Muscle of leg (tissue), 16 donors: ENCODE measurements at places on chromosomes 2 and 18. TPM values are rescaled to one million over a fixed set of nuclear protein-coding genes. Genes with fewer than 3 reads are reported as not detected.
A peak's percentile ranks its signal among the peaks of the same experiment; 100 is the strongest.

DNA sequence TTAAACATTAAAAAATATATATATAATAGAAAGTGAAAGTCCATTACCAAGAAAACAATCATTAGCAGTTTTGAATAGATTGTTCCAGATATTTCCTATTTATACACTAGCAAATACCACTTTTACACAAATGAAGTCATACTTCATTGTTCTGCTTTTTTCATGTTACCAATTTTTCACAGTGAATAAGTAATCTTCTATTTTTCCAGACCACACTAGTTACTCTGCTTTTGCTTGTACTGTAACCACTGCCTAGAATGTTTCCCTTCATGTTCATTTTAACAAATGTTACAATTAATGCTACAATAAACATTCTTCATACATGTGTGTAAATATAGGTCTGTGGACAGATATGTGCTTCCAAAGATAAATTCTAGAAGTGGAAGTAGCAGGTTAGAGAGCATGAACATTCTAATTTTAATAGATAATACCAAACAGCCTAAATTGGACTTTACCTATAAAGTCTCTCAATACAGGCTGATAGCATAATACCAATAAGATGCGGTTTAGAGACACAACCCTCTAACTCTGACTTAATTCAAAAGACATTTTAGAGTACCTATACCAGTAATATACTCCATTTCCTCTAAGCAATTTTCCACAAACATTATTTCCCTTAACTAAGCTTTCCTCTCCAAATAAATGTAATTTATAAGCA, 17.0 kb downstream of the ITSN2 start:
- no peaks in the 10 kb centered on the region for H3K27me3 ChIP-seq
- no peaks in the 10 kb centered on the region for H3K36me3 ChIP-seq
- H3K27ac ChIP-seq, result no peak overlapping the region
- H3K4me3 ChIP-seq, result no peak overlapping the region
- H3K4me1 ChIP-seq, result no peaks in the 10 kb centered on the region

DNA sequence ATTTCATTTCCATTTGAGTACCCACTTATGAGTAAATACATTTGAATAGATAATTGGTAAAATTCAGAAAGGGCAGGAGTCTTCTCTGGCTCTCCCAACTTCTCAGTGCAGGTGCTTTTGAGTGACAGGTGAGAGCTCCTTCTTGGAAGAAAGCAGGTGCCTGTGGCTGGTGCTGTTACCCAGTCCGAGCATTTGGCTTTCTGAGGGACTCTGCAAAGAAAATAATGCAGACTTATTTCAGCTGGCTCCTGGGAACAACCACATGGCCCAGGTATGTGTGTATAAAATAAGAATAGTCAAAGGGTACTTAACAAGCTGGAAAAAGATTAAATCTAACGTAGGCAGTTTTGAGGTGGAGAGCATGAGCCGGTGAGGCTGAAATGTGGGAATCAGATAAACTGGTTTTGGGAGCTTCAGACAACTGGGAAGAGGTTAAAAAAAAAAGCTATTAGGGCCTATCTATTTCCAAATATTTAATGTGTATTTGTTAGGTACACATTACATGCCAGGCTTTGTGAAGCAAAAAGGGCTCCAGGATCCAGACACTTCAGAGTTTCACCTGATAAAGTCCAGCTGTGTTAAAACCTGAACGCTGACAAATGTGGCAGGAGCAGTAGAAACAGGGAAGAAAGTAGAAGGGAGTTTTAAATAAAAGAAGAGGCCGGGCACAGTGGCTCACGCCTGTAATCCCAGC, 20.6 kb downstream of the ZNF236 start:
- no peak overlapping the region for H3K4me3 ChIP-seq
- DNase-seq, result no peak

- no peaks in the 10 kb centered on the region for H3K36me3 ChIP-seq
- H3K4me3 ChIP-seq, result no peak overlapping the region
- no peak for DNase-seq
Measured at GRCh38 chr2:231013820-231014219, 17.9 kb downstream of the SPATA3 start.

- no peak overlapping the region for H3K27ac ChIP-seq
- no peaks in the 10 kb centered on the region for H3K36me3 ChIP-seq
- peaks cover 7% of the 10 kb centered on the region for H3K4me1 ChIP-seq
- H3K27me3 ChIP-seq, result no peaks in the 10 kb centered on the region
Measured at GRCh38 chr18:13294309-13294708, 75.7 kb downstream of the LDLRAD4 start.

DNA sequence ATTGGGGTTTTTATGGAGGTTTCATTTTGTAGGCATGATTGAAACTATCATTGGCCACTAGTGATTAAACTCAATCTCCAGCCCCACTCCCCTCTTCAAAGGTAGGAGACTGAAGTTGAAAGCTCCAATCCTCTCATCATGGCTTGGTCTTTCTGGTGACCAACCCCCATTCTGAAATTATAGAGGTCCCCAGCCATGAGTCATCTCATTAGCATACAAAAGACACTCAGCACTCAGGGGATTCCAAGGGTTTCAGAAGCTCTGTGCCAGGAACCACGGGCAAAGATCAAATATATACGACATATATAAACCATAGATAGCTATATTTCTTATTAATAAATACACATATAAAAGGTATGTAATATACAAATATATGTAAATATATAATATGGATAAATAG, 256.0 kb upstream of the POU3F3 start:
- H3K4me1 ChIP-seq, result no peaks in the 10 kb centered on the region
- H3K27ac ChIP-seq, result no peak overlapping the region
- no peaks in the 10 kb centered on the region for H3K27me3 ChIP-seq
- no peak overlapping the region for H3K4me3 ChIP-seq
- no peaks in the 10 kb centered on the region for H3K36me3 ChIP-seq
- DNase-seq, result no peak

GRCh38 chr2:239024226-239024625, 176.3 kb downstream of the TWIST2 start:
- no peak for DNase-seq
- no peak overlapping the region for H3K27ac ChIP-seq
- H3K36me3 ChIP-seq, result no peaks in the 10 kb centered on the region
- H3K4me3 ChIP-seq, result no peak overlapping the region

DNA sequence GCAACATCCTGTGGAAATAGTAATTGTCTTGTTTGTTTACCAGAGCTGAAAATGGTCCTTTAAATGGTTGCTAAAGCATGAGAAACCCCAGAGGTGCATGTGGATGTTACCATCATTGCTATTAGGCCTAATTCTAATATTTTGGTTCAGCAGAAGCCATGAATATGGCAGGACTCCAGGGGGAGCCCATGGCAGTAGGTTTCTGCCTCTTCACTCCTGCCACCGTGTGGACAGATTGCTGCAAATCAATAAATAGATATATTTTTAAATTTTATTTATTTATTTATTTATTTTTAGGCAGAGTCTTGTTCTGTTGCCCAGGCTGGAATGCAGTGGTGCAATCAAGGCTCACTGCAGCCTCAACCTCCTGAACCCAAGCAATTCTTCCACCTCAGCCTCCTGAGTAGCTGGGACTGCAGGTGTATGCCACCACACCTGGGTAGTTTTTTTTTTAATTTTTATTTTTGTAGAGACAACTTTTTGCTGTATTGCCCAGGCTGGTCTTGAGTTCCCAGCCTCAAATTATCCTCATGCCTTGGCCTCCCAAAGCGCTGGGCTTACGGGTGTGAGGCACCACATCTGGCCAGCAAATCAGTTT, 54.9 kb upstream of the CAPN13 start:
- H3K4me3 ChIP-seq, result no peak overlapping the region
- H3K27ac ChIP-seq, result no peak overlapping the region
- DNase-seq, result peak; percentile 83
- no peaks in the 10 kb centered on the region for H3K36me3 ChIP-seq
- H3K27me3 ChIP-seq, result no peaks in the 10 kb centered on the region
- H3K4me1 ChIP-seq, result no peaks in the 10 kb centered on the region

Gene SCN2A
- total RNA-seq, result 0.04 TPM

DNA sequence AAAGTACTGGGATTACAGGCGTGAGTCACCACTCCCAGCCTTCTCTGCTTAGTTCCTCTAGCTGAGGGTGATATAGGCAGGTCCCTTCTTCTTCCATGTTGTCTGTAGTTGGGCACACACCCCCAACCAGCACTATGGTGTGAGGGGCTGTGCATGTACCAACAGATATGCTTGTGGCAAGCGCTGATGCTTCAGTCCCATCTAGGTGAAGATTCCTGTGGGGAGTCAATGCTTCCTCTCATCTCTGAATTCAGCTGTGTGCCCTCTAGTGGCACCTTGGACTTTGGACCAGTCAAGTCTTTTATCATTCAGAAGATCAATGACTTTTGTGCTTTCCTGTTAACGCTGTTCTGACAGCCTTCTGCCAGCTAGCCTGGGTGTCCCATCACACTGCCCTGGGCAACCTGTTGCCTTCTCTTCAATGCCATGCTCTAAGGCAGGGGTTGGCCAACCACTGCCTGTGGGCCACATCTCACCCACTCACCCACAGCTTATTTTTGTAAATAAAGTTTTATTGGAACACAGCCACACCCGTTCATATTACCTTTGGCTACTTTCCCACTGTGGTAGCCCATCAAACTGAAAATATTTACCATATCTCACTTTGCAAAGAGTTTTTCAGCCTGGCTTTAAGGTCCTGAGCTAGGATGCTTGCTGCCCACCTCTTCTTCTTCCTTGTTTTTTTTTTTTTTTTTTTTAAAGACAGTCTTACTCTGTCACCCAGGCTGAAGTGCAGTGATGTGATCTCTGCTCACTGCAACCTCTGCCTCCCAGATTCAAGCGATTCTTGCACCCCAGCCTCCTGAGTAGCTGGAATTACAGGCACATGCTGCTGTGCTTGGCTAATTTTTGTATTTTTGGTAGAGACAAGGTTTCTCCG, 51.0 kb downstream of the NPAS2 start:
- no peaks in the 10 kb centered on the region for H3K36me3 ChIP-seq
- no peaks in the 10 kb centered on the region for H3K27me3 ChIP-seq
- no peak for DNase-seq
- no peaks in the 10 kb centered on the region for H3K4me1 ChIP-seq
- no peak overlapping the region for H3K4me3 ChIP-seq
- no peak overlapping the region for H3K27ac ChIP-seq

DNA sequence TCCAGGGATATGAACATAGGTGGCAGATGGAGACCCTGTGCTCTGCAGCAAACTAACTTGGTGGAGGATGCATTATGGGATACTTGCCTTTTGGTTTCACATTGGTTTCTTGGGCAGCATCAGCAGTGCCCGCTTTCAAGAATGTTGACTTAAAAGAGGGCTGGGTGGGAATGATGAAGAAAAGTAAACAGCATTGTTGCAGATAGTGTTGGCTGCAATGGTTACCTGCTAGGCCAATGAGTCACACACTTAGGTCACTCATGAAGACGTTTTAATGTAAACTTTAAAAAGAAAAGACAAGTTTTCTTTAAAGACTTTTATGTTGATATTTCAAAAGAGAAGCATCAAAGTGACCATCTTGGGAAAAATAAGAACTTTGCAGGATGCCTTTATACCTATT, 26.1 kb upstream of the FAM237A start:
- H3K27me3 ChIP-seq, result no peaks in the 10 kb centered on the region
- DNase-seq, result no peak
- H3K36me3 ChIP-seq, result no peaks in the 10 kb centered on the region
- no peaks in the 10 kb centered on the region for H3K4me1 ChIP-seq
- no peak overlapping the region for H3K4me3 ChIP-seq
- H3K27ac ChIP-seq, result no peak overlapping the region

Gene SATB2
- total RNA-seq, result 1.2 TPM

DNA sequence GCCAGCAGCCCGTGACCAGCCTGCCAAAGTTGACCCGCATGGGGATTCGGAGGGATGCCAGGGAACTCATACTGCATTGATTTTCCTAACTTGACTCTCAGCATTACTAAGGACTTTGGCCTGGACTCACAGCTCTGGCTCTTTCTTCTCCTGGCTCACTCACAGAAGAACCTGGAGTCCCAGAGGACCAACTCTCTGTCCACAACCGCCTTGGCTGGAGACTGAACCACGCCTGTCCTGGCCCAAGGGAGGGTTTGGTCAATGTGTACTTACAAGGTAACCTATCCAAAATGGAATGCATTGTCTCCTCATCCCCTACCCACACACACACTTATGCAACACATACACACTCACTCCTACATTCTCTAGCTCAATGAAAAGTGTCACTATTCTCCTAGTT, 135.6 kb upstream of the KLHL29 start:
- peaks cover 3% of the 10 kb centered on the region for H3K4me1 ChIP-seq
- H3K27ac ChIP-seq, result no peak overlapping the region
- H3K27me3 ChIP-seq, result no peaks in the 10 kb centered on the region
- H3K4me3 ChIP-seq, result no peak overlapping the region
- no peaks in the 10 kb centered on the region for H3K36me3 ChIP-seq
- DNase-seq, result peak; percentile 88
